ENCODE measurements at places on chromosomes 6 and 20.

DNA sequence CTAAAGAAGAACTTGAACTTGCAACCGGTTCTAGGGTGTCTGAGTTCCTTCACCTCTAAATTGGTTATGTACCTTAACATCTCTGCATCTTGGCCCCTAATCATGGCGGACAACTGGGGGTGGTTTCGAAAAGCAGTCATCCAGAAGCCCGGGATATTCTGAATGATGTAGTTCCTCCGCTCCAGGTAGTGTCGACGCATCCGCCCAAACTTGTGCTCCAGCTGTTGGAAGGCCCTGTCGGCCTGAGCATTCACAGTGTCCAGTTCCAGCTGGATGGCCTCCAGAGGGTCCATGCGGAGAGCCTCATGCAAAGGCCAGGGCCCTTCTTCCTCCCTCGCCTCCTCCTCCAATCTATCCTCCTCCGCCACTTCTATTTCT lies 887 bp downstream of the TSPYL1 start:
- H3K4me1 ChIP-seq = peaks cover 33% of the 10 kb centered on the region
- no peak for DNase-seq
- peak overlapping the region; percentile 85 for H3K27ac ChIP-seq
- H3K27me3 ChIP-seq = no peaks in the 10 kb centered on the region

DNA sequence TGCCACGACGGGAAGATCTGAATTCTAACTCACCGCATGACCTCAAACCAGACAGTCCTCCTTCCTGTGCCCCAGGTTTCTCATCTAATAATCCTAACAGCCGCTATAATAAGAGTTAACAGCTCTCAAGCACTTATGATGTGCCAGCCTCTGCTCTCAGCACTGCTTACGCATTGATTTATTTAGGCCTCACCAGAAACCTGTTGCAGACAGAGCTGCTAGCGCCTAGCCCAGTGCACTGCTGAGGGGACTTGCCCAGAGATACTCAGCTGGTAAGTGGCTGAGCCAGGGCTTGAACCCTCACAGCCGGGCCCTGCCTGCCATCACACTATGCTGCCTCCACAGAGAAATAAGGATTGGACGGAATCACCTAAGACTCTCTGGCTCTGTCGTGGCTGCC lies 37.7 kb downstream of the GRM4 start:
- H3K36me3 ChIP-seq = no peaks in the 10 kb centered on the region
- no peak for DNase-seq
- H3K27me3 ChIP-seq = peaks cover 97% of the 10 kb centered on the region
- no peak overlapping the region for H3K27ac ChIP-seq
- H3K4me1 ChIP-seq = no peaks in the 10 kb centered on the region
- no peak overlapping the region for H3K4me3 ChIP-seq

DNA sequence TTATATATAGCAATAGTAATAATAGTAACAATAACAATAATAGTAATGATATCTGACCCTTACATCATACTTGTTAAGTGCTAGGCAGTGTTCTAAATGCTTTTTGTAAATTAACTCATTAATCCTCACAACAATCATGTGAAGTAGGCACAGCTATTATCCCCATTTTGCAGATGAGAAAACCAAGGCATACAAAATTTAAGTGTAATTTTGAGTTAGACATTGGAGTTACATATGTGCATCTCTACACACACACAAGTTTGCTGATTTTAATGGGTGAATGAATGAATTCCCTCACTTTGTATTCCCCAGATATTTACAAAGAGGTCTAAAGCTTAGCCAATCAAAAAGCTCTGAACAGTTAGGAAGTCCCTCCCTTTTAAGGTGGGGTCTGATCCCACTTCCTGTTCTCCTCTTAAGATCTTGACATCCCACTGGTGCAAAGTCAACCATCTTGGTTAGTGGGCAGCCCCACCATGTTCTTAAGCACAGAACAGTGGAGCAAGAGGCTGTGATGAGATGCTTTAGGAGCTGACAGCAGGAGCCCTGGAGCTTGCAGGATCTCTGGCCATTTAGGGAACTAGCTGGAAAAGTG lies 85.3 kb upstream of the FOXP4 start:
- no peak overlapping the region for H3K27ac ChIP-seq
- H3K4me3 ChIP-seq = no peak overlapping the region
- no peaks in the 10 kb centered on the region for H3K4me1 ChIP-seq
- DNase-seq = no peak
- peaks cover 36% of the 10 kb centered on the region for H3K27me3 ChIP-seq
- no peaks in the 10 kb centered on the region for H3K36me3 ChIP-seq

DNA sequence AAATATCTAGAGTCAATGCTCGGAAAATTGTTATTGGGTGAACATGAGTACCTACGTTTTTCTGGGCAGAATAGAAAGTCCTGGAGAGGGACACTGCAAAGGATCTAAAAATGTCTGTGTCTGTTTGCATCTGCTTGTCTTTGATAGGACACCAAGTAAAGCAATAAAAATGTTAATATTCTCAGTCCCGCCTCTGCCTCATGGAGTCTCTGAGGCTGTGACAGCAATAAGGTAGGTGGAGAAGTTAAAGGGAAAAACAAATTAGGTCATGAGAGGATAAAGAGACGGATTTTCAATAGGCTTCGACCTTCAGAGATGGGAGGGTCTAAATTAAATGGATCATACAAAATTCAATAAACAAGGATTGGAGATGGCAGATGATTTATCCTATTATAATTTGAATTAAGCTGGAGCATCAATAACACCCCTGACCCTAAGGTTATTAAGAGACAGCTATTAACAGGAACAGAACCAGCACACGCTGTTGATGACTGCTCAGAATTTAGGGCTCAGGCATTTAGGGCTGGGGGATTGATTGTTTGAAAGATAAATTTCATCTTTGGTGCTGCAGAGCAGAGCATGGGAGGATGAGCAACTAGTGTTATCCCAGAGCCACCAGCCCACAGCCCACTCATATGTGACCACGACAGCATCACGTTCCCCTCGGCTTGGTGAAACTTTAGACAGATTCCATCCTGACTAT lies 620.3 kb upstream of the CDH4 start:
- H3K4me1 ChIP-seq = no peaks in the 10 kb centered on the region
- H3K27ac ChIP-seq = no peak overlapping the region
- no peak for DNase-seq
- H3K4me3 ChIP-seq = no peak overlapping the region
